Aorta (tissue), 5 donors: ENCODE measurements at places on chromosomes 2 and 18. TPM values are rescaled to one million over a fixed set of nuclear protein-coding genes. Genes with fewer than 3 reads are reported as not detected.

Gene KCNG2
- total RNA-seq: 1.1 TPM

Gene MRO
- 3.2 TPM for total RNA-seq

Gene GAREM1
- total RNA-seq: 10.7 TPM

Gene CHRNA1
- total RNA-seq: not detected

Gene POTEC
- not detected for total RNA-seq

Gene POTEI
- 0.26 TPM for total RNA-seq

Gene EPAS1
- 954 TPM for total RNA-seq

Gene CFAP53
- total RNA-seq: 0.39 TPM

Gene CHMP1B
- total RNA-seq: 33.0 TPM

Gene LINC00305
- total RNA-seq: not detected

Gene UGT1A7
- total RNA-seq: not detected
